ENCODE measurements at places on chromosomes 5 and 9.

GRCh38 chr9:129549684-129550083 lies 71.2 kb downstream of the C9orf50 start:
- DNase-seq: no peak

DNA sequence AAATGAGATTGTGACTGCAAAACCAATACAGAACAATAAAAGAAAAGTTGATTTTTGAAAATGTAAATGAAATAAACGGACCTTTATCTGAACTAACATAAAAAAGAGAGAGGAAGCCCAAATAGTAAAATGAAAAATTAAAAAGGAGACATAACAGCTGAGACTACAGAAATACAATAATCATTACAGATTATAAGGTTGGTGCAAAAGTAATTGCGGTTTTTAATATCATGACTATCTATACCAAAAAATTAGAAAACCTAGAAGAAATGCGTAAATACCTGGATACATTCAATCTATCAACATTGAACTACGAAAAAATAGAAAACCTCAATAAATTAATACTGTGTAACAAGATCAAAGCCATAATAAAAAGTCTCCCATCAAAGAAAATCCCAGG lies 71.9 kb upstream of the SLCO6A1 start:
- DNase-seq: no peak

GRCh38 chr5:122810405-122810804 lies 35.0 kb upstream of the SNX24 start:
- no peak for DNase-seq

DNA sequence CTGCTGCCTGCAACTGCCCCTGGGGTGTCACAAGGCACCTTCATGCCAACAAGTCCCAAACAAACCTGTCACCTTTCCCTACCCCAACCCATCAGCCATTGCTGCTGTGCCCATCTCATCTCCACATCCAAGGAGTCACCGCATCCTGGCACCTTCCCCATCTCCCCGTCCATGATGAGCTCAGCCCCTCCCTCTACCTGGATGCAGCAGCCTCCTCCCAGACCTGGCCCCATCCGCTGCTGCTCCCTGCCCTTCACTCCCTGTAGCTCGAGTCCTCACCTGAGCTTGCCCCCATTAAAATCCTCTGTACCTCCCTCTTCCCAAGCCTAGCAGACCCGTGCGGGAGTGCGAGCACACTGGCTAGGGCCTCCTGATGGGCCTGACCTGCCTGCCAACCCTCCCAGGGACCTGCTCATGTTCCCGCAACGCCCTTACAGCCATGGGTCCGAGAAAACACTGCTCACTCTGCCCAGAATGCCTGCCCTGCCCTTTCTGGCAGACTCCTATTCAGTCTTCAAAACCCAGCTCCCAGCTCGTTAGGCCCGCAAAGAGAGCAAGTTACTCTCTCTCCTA lies 110.6 kb downstream of the ADAMTS2 start:
- DNase-seq: no peak

DNA sequence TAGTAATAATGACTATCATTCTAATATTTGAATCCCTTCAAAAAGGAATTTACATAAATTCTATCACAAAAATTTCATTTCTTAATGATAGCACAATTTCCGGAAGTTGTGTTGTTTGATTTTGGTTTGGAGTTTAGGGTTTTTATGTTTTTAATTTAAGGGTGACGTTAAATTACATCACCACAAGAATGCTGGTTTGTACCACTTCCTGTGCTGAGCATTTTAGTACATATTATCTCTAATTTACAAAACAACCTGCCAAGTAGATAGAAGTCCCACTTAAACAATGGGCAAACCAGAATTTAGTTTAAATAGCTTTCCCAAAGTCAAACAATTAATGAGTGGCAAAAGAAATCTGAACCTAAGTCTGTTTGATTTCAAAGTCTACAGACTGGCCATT lies 63.4 kb downstream of the DENND1A start:
- DNase-seq: no peak

DNA sequence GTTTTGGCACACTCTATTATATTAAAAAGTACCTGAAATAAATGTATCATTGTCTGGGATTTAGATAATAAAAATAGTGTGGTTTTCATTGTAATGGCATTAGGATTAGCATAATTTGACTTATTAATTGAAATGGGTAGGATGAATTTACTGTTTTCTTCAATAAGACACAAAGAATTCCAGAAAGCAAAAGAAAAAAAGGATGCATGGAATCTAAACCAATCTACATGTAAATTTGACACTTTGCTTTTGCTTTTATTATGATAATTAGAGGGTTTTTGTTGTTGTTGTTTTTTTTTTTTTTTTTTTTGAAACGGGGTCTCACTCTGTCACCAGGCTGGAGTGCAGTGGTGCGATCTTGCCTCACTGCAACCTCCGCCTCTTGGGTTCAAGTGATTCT lies 304.8 kb upstream of the EFNA5 start:
- DNase-seq: no peak

- no peak for DNase-seq
Measured at GRCh38 chr5:143188692-143189091, 214.8 kb downstream of the NR3C1 start.

GRCh38 chr5:54704825-54705224 lies 187.3 kb downstream of the SNX18 start:
- no peak for DNase-seq

DNA sequence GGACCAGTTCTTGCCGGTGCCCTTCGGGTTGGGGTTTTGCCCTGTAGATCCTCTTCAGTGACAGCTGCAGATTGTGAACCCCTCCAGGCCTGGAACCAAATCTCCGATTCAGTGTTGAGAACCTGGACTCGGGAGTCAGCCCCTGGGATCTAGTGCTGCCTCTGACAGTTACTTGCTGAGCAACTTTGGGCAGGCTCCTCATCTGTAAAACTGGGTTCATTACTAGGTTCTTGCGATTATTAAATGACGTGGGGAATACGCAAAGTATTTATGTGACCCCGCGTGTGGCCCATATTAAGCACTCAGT lies 600 bp downstream of the ERCC6L2 start:
- no peak for DNase-seq

- DNase-seq: no peak
Measured at GRCh38 chr9:89493671-89494070, 4.2 kb downstream of the SEMA4D start.

DNA sequence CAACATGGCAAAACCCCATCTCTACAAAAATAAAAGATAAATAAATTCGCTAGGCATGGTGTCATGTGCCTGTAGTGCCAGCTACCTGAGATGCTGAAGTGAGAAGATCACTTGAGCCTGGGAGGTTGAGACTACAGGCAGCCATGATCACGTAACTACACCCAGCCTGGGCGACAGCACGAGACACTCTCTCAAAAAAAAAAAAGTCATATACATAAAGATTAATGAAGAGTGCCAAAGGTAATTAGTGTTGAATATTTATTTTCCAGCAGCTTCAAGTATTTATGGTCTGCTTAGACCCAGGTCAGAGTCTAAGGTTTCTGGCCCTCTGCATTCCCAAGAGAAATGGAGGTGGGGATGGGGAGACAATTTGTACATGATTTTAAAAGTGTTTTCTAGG lies 167.7 kb downstream of the CD180 start:
- no peak for DNase-seq

- DNase-seq: no peak
Measured at GRCh38 chr5:81898403-81898802, 73.4 kb upstream of the ATG10 start.

DNA sequence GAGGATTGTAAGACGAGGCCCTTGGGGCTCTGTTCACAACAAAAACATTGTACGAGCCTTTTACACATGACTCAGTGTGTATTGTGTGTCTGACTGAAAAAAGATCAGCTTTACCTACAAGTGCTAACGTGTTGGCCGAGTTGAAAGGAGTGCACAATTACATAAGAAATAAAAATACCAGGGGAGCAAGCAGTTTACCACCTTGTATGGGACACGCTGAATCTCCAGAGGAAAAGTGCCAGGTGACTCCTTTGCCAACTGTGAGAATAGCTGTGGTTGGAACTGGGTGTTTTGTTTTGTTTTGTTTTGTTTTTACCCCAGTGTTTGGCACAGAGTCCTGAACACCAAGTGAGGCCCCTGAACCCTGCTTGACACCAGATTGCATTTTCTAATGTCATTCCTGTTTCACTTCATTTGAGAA lies 32.8 kb upstream of the ZSWIM6 start:
- DNase-seq: no peak

DNA sequence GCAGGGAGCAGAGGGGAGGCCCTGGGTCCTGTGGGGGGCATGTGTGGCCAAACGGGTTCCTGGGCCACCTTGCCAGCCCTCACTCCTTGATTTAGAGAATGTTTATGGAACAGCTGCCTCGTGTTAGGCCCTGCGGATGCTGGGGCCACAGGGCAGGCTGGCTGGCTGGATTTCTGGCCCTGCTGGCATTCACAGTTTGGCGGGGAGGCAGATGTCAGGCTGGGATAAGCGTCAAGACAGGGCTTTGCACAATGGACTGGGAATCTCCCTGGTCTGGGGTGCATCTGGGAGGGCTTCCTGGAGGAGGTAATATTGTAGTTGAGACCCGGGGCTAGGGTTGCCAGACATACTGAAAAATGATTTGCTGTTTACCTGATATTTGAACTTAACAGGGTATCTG lies 13.8 kb downstream of the NCS1 start:
- no peak for DNase-seq

Measured in stimulated activated CD4-positive, alpha-beta T cell treated with anti-CD3 and anti-CD28 coated beads, Interleukin-15, amount 100 ng/mL, for 1 hour (primary cell).